Uterus (tissue), 4 donors: ENCODE measurements at places on chromosomes 5 and 9. TPM values are rescaled to one million over a fixed set of nuclear protein-coding genes. Genes with fewer than 3 reads are reported as not detected.

The SPINK7 gene
- total RNA-seq = not detected

The OLFML2A gene
- 21.3 TPM for total RNA-seq

The TMEM171 gene
- total RNA-seq = not detected

The GHR gene
- 7.7 TPM for total RNA-seq

The PIP5KL1 gene
- total RNA-seq = 3.2 TPM

The SLC6A7 gene
- not detected for total RNA-seq

The RNF208 gene
- not detected for total RNA-seq

The PCDHGA6 gene
- total RNA-seq = 12.5 TPM

The AK8 gene
- total RNA-seq = not detected

The GALNT10 gene
- 8.5 TPM for total RNA-seq

DNA sequence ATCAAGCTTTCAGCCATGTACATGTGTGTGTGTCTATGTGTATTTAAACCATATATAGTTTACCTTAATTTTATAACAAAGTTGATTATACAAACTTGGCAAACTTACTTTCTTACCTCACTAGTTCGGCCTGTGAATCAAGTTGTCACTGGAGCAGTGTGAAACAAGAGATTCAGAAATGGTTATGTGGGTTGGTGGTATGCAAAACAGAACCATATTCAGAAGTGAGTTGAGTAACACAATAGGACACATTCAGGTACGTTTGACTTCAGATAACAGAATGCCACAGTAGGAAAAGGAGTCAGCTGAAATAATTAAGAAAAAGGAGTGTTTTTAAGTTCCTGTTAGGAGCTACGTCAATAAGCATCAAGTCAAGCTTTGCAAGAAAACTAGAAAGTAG, 21.5 kb downstream of the XPA start:
- H3K27me3 ChIP-seq = no peaks in the 10 kb centered on the region
- no peaks in the 10 kb centered on the region for H3K4me1 ChIP-seq
- no peak overlapping the region for H3K4me3 ChIP-seq
- H3K27ac ChIP-seq = no peak overlapping the region

DNA sequence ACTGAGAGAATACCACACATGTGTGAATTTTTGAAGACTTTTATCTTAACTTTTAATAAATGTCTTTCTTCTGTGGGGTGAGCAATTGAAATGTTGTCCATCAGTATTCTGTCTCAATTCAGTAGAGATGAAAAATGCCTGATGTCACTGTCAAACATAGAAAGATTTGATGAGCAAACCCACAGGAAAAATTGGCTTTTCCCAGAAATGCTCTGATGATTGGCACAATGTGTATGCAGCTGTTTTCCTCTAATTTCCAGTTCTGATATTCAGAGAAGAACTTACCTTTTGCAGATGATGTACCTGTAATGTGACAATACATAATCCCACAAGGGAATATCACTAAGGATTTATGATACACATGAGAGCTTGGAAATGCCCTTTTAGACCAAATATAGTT, 340.0 kb downstream of the PTPRD start:
- DNase-seq = no peak
- no peak overlapping the region for H3K4me3 ChIP-seq

DNA sequence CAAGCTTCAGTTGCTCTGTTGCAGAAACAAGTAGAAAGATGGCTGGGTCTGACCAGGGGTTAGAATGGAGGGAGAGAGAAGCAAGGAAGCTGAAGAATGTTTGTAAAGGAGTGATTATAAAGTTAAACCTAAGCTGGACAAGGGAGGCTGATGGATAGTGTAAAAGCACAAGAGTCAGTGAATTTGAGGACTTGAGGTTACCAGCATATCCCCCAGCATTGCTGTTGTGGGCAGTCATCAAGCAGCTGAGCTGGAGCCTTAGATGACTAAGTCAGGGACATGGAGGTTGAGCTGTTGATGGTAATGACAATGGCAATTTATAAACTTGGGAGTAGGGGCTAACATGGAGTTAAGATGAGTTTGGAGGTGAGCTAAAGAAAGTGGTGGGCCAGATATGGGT, 131.5 kb downstream of the ERCC6L2 start:
- H3K27me3 ChIP-seq = no peaks in the 10 kb centered on the region
- no peak overlapping the region for H3K27ac ChIP-seq
- no peak for DNase-seq
- peaks cover 3% of the 10 kb centered on the region for H3K36me3 ChIP-seq
- no peaks in the 10 kb centered on the region for H3K4me1 ChIP-seq

DNA sequence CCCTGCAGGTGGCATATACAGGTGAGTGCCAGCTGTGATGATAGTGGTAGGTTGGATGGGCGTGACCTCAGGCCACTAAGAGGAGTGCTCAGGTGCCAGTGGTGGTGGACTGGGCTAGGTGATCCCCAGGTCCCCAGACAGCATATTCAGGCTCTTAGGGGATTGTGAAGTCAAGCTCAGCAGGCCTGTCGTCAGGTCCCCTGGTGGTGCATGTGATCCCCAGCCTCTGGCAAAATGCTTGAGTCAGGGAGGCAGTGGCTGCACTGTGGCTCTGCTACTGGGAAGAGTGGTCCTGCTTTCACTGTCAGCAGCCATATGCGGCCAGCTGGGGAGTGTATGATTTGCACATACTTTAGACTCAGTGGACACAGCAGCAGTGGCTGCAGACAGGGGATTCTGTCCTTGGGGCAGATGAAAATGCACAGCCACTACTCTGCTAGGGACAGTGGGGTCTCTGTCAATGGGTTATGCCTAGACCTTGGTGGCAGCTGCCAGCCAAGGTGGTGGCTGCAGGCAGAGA, 31.6 kb upstream of the CTSL start:
- no peak overlapping the region for H3K27ac ChIP-seq
- no peak overlapping the region for H3K4me3 ChIP-seq
- H3K36me3 ChIP-seq = no peaks in the 10 kb centered on the region
- H3K4me1 ChIP-seq = no peaks in the 10 kb centered on the region

DNA sequence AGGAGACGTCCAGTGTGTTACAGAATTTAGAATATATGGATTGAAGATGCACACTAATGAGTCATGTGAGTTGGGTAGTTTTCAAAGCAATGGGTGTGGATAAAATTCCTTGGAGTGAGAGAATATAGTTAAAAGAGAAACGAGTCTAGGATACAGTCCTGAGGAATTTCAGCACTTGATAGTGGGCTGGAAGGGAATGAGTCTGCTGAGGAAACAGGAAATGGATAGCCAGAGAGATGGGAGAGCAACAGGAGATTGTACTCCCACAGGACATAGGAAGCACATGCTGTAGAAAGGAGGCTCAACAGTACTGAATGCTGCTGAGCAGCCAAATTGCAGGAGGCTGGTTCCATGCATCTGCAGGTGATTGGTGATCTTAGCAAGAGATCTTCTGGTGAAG, 68.1 kb downstream of the FBN2 start:
- H3K27ac ChIP-seq = no peak overlapping the region
- no peak overlapping the region for H3K4me3 ChIP-seq
- H3K27me3 ChIP-seq = no peaks in the 10 kb centered on the region
- no peaks in the 10 kb centered on the region for H3K4me1 ChIP-seq
- H3K36me3 ChIP-seq = no peaks in the 10 kb centered on the region

GRCh38 chr9:111386386-111386785, 56.4 kb upstream of the OR2K2 start:
- H3K27me3 ChIP-seq = no peaks in the 10 kb centered on the region
- no peaks in the 10 kb centered on the region for H3K4me1 ChIP-seq
- no peak for DNase-seq
- H3K27ac ChIP-seq = no peak overlapping the region
- no peak overlapping the region for H3K4me3 ChIP-seq

GRCh38 chr9:73995836-73996235, 501.3 kb upstream of the RORB start:
- no peaks in the 10 kb centered on the region for H3K4me1 ChIP-seq
- no peak for DNase-seq
- no peaks in the 10 kb centered on the region for H3K36me3 ChIP-seq
- no peak overlapping the region for H3K4me3 ChIP-seq

DNA sequence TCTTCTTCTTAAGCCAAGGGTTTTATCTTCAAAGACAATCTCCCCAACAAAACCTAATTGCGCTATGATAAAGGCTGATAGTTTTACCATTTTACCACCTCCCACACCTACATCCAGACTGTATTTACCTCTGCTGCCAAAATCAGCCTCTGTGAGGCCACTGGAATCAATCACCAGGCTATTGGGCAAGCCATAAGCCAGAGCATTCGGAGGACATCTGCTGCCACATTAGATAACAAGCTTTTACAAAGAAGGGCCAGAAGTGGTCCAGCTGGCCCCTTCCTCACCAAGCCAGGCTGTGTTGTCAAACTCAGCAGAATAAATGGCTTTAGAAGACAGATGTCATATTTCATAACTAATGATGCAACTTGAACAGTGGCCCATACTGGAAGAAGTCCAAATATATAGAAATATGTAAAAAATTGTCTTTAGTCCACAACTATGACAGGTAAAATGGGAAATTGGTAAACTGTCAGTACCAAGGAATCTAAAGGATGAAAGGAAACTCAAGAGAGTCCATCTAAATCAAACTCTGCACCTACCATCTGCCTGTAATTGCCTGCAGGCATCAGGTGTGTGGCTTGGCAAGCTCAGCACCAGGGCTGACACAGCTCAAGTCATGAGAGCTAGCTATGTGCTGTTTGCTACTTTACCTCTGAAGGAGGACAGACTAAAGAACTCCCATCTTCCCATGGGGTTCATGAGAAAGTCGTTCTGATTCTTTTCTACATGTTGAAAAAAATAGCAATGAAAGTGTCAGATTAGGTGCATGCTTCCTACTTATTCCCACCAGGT, 16.1 kb downstream of the SLC45A2 start:
- no peak overlapping the region for H3K4me3 ChIP-seq
- no peak overlapping the region for H3K27ac ChIP-seq
- no peaks in the 10 kb centered on the region for H3K36me3 ChIP-seq
- no peak for DNase-seq
- H3K27me3 ChIP-seq = no peaks in the 10 kb centered on the region
- no peaks in the 10 kb centered on the region for H3K4me1 ChIP-seq

DNA sequence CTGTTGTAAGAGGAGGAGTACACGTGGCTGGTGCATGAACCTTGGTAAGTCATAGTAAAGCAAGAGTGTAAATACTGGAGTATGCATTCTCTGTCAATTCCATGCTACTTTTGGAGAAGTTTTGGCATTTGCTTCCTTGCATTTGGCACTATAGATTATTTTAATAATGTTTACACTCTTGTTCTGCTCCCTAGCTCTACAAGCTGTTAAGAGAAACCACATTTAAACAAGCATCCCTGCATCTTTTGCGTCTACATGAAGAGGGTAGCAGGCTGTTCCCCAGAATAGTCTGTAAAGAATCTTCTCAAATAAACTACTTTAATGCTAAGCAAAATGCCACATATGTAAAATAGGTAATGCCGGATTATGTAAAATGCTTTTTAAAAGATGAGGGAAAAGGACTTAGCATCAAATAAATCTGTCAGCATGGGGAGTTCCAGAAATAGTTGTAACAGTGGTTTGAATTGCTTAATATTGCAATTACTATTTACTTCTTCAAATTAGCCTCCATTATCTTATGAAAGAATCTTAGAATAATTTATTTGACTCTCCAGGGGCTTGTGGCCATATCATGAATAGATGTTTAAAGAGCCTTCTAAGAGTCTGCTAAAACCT, 2127.3 kb upstream of the WWC1 start:
- H3K27ac ChIP-seq = no peak overlapping the region
- H3K4me1 ChIP-seq = no peaks in the 10 kb centered on the region
- H3K36me3 ChIP-seq = no peaks in the 10 kb centered on the region
- H3K4me3 ChIP-seq = no peak overlapping the region
- DNase-seq = no peak

GRCh38 chr5:122007546-122007945, 45.8 kb downstream of the SRFBP1 start:
- no peak overlapping the region for H3K4me3 ChIP-seq
- DNase-seq = no peak

- no peak for DNase-seq
- no peak overlapping the region for H3K27ac ChIP-seq
- H3K4me1 ChIP-seq = no peaks in the 10 kb centered on the region
- H3K4me3 ChIP-seq = no peak overlapping the region
Observed at GRCh38 chr5:142313682-142314081, 11.1 kb downstream of the SPRY4 start.

GRCh38 chr9:99905833-99906402, 536 bp upstream of the STX17 start:
- peak overlapping the region; percentile 69 for H3K4me3 ChIP-seq
- H3K27me3 ChIP-seq = no peaks in the 10 kb centered on the region
- no peaks in the 10 kb centered on the region for H3K36me3 ChIP-seq
- DNase-seq = no peak
- peak overlapping the region; percentile 94 for H3K27ac ChIP-seq

- no peak for DNase-seq
- H3K36me3 ChIP-seq = no peaks in the 10 kb centered on the region
- no peak overlapping the region for H3K4me3 ChIP-seq
- H3K4me1 ChIP-seq = peaks cover 10% of the 10 kb centered on the region
Observed at GRCh38 chr9:91726406-91727100, 223.5 kb downstream of the ROR2 start.

DNA sequence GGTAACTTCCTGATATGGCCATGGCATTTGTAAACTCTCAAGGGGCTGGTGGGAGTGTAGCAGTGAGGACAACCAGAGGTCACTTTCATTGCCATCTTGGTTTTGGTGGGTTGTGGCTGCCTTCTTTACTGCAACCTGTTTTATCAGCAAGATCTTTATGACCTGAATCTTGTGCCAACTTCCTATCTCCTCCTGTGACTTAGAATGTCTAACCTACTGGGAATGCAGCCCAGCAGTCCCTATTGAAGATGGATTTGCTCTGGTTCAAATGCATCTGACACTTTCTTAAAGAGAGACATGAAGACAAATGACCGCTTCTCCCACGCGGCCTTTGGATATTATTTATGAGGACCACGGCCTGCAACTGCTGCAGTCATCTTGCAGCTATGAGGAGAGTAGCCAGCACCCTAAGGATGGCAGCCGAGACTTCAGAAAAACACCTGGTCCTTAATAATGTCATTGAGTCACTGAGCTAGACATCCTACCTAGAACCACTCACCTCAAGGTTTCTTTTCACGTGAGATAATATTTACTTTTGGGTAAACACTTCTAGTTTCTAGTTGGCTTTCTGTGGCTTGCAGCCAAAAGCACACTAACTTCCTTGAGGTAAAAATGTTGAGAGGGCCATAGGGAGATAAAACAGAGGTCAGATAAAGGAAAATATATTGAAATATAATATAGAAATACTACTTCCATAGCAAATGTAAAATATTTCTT, 28.2 kb downstream of the CETN3 start:
- no peak for DNase-seq
- no peaks in the 10 kb centered on the region for H3K36me3 ChIP-seq
- H3K27me3 ChIP-seq = no peaks in the 10 kb centered on the region
- no peak overlapping the region for H3K4me3 ChIP-seq
- no peak overlapping the region for H3K27ac ChIP-seq
- no peaks in the 10 kb centered on the region for H3K4me1 ChIP-seq

DNA sequence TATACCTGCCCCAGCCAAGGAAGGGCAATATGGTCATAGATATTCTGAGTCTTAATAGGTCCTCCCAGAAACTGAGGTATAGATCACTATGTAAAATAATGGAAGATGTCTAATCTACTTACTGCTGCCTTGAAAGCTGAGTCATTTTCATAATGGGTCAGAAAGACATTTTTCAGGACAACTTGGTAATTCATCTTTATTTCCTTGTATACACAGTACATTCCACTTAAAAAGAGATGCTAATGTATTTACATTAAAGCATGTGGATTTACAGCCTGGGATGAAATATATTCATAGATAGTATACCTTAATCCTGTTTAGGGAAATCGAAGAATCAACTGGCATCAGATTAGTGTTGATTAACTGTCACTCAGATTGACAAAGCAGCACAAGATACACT, 219.1 kb upstream of the PPP1R2B start:
- no peak overlapping the region for H3K4me3 ChIP-seq
- no peak overlapping the region for H3K27ac ChIP-seq
- no peaks in the 10 kb centered on the region for H3K36me3 ChIP-seq
- DNase-seq = no peak
- no peaks in the 10 kb centered on the region for H3K4me1 ChIP-seq
- H3K27me3 ChIP-seq = no peaks in the 10 kb centered on the region
